ENCODE measurements at places on chromosomes 12 and 14.

GRCh38 chr12:5522432-5523335 lies 90.8 kb downstream of the NTF3 start:
- no peak for DNase-seq

DNA sequence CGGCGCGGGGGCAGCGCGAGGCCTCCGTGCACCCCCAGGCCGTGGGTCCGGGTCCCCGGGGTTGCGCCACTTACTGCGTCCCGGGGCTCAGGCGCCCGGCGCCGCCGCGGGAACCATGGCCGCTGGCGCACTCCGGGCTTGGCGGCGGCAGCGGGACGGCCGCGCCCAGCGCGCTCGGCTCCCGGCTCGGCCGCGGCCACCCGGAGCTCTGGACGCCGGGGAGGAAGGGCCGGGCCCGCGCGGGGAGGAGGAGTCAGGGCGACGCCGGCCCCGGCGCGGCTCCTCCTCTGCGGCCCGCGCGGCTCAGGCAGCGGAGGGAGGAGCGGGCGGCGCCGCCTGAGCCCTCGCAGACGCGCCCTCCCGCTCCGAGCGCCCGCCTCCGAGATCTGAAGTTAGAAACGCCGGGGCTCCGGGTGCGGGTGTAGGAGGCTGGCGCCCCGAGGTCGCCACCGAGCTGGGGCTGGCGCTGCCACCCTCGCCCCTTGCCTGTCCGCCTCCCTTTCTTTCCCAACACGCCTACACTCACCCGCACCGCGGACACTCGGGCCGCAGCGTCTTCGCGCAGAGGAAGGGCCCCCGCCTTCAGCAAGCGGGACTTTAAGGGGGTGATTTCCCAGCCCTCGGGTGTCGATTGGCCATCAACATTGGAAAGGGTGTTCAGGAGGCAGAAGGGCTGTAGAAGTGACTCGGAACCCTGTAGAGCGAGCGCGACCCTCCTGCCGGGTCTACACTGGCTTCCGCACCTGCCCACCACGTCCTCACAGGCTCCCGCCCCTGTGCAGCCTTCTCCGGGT lies at the start of gene NIN:
Gene NIN, minus strand, starts transcription at position 231 of the 794 bp plus-strand sequence. CDS start 9,106 bp downstream, outside the sequence.
- DNase-seq = peak; percentile 76

GRCh38 chr14:62436261-62436660 lies 609.0 kb downstream of the KCNH5 start:
- DNase-seq = no peak

GRCh38 chr12:76346236-76346635 lies 2.0 kb downstream of the BBS10 start:
- DNase-seq = no peak

DNA sequence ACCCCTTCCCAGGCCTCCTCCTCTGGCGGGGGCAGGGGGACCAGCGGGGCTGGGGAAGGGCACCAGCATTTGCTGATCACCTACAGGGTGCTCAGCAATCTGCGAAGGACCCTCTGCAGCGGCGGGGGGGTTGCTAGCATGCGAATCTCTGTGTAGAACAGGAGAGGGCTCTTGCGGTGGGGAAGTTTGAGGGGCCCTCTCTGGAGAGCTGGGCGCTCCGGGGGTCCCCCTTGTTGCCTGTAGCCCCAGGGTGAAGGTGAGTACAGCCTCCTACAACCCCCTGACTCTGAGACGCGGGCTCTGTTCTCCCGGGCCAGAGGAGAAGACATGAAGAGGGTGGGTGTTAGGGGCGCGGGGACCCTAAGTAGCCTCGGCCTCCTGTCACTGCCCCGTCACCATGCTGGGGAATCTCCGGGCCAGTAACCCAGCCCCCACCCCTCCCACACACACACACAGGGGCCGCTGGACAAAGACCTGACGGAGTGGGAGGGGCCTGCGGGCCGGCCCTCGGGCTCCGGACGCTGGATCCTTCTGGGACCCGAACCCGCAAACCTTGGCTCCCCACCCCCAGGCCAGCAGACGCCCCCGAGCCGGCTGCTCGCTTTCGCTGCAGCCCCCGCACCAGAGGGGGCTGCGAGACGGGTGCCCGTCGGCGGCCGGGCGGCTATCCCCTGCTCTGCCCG lies 734 bp downstream of the FIGNL2 start:
- no peak for DNase-seq

DNA sequence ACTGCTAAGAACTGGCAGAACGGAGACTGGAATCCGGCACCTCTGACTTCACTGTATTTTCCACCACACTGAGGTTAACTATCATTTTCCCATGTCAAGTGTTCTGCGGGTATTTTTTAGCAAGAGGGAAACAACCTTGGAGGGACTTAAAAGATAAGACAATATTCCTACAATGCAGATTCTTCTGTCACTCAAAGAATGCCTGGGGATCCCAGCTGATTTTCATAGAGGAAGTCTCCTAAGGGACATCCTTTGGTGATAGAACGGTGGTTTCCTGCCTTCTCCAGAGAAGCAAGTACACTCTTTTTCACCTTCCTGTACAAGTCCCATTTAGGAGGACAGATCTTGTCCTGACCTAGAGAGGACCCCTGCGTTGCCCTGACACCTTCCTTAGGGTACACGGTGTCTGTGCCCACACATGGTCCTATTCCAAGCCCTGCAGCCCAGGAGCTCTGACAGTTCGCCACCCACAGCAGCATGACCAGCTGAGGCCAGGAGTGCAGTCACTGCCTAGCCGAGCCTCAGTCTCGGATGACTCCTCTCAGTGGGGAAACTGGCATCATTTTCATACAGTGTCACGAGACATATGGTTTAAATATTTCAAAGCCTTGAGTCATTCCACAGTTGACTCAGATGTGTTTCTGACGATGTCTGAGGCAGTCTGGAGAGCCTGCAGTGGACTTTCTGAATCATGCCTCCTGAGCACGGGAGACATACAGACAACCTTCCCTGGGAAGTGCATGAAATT lies 181.3 kb upstream of the FKBP4 start:
- peak; percentile 92 for DNase-seq

GRCh38 chr14:105107781-105108515 lies 42.7 kb upstream of the GPR132 start:
- no peak for DNase-seq

DNA sequence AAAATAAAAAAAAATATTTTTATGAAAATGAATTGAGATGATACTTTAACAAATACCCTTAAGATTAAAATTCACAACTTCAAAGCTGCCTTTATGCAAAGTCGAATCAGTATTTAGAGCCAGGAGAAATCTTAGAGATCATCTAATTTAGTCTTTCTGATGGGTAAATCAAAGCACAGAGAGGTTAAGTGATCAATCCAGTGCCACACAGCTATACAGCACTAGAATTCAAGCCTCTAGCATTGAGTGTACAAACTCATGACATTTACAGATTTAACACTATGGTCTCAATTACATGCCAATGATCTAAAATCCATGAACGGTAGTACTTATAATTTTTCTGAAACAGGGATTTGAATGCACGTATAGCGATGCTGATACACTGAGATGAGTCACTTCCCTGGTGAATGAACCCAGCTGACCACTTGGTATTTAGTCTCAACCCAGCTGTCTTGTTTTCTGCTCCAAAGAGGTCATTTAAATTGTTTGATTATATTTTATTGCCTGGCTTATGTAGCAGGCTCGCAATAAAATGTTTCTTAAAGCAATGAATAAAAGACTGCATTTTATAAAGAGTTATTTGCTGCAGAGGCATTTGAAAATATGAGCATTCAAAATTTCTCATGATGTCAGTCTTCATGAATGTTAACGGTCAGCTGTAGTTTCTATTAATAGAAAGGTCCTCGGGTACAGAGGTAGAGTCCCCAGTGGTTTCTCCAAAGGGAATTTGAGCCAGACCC lies 152.4 kb upstream of the PRICKLE1 start:
- DNase-seq = peak; percentile 71

DNA sequence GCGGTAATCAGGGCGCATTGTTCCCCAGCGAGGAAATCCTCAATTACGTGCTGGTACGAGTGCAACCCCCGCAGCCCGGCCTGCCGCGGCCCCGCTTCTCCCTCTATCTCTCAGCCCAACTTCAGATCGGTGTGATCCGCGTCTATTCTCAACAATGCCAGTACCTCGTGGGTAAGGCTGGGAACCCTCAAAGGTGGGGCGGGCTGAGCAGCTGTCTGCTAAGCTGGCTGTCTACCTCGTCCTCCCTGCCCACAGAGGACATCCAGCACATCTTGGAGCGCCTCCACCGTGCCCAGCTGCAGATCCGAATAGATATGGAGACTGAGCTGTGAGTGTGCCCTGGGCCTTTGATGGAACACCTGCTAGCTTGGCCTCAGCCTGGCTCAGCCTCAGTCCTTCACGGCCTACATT lies 996 bp downstream of the REC8 start:
- DNase-seq = no peak

GRCh38 chr14:104367866-104368750 lies 211.5 kb upstream of the C14orf180 start:
- no peak for DNase-seq

- no peak for DNase-seq
Observed at GRCh38 chr14:104048758-104049507, 36.6 kb upstream of the ASPG start.

DNA sequence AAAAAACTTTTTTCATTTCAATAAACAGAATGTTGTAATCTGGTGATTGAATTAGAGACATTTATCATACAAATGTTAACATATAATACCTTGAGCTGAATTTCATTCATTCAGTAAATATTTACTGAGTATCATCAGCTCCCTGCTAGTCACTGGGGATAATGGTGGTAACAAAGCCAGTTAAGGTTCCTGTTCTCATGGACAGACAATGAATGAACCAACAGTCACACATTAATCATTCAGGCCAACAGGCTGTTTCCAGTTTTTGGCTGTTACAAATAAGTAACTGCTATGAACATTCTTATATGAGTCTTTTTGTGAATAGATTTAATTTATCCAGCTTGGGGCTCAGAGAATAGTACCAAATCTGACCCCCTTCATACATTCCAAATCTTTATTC lies 13.5 kb downstream of the EXD2 start:
- DNase-seq = no peak

DNA sequence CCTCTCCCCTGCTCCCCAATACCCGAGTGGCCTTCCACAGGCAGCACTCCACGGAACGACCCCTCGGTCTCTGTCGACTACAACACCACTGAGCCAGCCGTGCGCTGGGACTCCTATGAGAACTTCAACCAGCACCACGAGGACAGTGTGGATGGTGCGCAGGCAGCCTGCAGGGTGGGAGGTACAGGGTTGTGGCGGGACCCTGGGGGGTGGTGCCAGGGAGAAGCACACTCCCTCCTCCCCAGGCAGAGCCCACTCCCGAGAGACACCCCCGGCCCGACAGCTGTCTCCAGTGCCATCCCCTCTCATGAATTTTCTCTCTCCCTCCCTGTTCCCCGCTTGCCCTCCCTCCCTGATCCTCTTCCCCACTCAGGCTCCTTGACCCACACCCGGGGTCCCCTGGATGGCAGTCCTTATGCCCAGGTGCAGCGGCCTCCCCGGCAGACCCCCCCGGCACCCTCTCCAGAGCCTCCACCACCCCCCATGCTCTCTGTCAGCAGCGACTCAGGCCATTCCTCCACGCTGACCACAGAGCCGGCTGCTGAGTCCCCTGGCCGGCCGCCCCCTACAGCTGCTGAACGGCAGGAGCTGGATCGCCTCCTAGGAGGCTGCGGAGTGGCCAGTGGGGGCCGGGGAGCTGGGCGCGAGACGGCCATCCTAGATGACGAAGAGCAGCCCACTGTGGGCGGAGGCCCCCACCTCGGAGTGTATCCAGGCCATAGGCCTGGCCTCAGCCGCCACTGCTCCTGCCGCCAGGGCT lies 9.0 kb downstream of the TNS2 start:
- no peak for DNase-seq

DNA sequence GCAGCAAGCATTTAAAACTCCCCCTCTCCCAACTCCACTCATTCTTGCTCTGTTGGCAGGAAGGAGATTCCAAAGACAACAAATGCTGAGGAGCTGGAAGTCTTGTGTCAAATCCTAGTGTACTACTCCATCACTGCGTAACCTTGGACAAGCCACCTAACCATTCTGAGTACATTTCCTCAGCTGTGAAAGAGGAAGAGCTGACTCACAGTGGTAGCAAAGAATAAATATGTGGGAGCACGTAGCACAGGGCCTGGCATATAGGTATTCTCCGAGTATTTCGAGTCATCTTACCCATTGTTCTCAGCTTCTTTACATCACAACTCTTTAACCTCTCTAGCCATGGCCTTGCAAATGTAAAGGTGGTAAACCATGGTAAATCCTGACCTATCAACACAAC lies 28.7 kb downstream of the EGLN3 start:
- peak; percentile 35 for DNase-seq

DNA sequence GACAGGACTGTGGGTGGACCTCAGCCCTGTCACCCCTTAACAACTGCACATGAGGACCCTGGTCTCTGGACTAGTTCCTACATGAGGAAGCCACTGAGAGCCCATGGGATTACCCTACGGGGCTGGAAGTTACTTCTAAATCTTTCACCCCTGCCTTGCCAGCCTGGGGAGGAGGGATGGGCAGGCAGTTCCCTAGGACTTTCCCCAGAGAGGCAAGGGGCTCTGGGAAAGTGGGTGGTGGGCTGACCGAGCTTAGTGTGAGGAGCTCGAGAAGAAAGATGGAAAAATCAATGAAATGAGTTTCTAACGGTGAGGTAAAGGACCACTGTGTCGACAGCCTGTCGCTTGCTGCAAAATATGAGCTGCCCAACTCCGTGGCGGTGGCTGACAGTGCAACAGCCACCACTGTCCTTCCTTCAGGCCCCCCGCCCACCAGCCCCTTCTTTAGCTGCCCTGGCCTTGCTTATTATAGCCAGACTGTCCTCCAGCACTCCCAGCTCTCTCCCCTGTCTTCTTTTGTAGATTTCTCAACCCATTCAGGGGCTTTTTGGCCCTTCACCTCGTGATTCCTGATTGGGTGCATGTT lies 5.0 kb downstream of the ZFHX2 start:
- no peak for DNase-seq

DNA sequence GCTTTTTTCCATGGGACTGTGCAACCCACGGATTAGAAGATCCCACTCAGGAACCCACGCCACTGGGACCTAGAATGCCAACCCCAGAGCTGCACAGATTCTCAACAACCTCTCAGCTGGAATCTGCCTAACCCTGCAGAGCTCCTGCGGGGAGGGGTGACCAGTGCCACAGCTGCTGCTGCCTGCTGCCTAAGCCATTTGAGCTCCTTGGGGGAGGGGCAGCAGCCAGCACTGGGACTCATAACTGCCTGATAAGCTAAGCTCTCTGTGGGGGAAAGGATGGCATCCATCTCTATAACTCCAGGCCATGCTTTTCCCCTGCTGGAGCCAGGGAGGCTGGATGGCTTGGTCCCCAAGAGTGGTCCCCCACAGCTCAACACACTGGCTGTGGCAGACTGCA lies 182.8 kb downstream of the SLC5A8 start:
- DNase-seq = no peak

GRCh38 chr12:108047071-108047550 lies 82.0 kb upstream of the WSCD2 start:
- no peak for DNase-seq

- no peak for DNase-seq
Observed at GRCh38 chr12:29943683-29944082, 159.9 kb upstream of the TMTC1 start.

- no peak for DNase-seq
Observed at GRCh38 chr14:60095231-60095630, 3.5 kb downstream of the PCNX4 start.

- no peak for DNase-seq
Observed at GRCh38 chr12:80353254-80353653, 90.8 kb upstream of the PTPRQ start.
